ENCODE measurements at places on chromosomes 4 and X.

- no peak for DNase-seq
These were observed 13.8 kb downstream of the GUCY1B1 start for GRCh38 chr4:155772459-155773195.

GRCh38 chr4:117996891-117997290, 37.4 kb upstream of the NDST3 start:
- DNase-seq = no peak

DNA sequence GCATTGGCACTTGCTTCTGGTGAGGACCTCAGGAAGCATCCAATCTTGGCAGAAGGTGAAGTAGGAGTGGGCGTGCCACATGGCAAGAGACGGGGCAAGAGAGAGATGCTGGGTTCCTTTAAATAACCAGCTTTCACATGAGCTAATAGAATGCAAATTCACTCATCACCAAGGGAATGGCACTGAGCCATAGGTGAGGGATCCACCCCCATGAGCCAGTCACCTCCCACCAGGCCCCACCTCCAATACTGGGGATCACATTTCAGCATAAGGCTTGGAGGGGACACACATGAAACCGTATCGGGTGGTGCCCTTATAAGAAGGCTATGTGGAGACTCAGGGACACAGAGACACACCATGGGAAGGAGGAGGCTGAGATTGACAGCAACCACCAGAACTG, 140.0 kb upstream of the MSX1 start:
- no peak for DNase-seq

DNA sequence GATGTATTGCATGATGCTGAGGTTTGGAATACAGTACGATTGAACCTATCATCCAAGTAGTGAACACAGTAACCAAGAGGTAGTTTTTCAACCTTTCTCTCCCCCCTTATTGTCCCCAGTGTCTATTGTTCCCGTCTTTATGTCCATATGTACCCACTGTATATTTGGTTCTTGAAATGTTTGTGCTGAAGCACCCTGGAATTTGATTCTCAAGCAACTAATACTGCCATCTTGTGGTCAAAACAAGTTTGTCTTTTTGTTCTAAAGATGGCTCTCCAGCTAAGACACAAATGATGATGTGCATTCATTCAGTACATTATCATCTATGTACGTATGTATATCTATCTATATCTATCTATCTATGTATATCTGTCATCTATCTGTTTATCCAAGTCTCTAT, 33.5 kb upstream of the DCX start:
- DNase-seq = peak; percentile 77

DNA sequence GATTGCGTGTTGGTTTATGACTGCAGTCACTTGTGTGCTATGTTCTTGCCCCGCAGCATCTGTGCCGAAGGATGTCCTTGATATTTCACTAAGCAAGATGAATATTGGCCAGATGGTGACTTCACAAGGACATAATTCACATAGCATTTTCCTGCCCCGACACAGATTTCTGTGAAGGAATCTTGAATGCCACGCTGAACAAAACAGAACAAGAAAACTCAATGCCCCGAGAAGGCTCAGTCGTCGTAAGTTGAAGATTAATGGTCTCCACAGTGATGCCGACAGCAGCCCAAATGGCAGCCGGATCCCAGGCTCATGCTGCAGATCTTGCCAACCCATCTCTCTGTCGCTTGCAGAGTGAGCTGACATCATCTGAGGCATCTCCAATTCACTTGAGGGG, 145.9 kb downstream of the CPEB2 start:
- DNase-seq = peak; percentile 18

DNA sequence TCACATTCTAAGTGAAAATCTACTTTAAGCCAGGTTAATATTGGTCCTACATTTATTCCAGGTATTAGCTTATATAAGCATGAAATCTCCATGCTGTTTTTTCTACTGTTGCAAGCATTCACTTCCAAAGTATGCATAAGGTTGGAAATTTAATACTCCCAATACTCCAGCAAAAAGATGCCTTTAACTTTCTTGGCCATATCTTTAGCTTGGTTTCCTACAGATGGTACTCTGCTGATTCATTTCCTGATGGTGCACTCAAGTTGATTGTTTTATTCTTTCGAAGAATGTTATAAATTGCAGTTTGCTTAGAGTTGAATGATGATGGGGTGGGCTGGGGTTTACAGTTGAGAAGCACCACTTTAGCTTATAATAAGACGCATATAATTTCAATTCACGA, 330.2 kb downstream of the PTTG2 start:
- no peak for DNase-seq

GRCh38 chr4:138389976-138390685, 148.0 kb upstream of the SLC7A11 start:
- DNase-seq = no peak

DNA sequence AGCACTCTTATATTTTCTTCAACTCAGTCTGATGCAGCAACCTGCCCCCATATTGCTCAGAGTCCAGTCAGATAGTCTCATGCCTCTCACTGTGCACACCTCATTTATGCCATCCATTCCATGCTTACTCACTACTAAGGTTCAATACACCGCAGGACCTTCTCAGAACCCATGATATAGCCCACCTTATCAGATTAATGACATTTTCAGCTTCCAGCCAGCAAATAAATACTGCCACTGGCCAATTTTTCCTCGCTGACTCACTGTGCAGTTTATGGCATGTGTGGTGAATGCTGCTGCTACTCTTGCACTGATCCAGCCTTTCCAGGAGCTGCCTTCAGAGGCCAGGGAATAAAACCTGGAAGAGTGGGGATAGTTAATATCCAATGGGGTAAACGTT, 380.6 kb upstream of the SPOCK3 start:
- DNase-seq = no peak

- no peak for DNase-seq
These were observed 816.1 kb upstream of the TENM3 start for GRCh38 chr4:181427076-181427475.

GRCh38 chr4:167290678-167291077, 56.4 kb upstream of the SPOCK3 start:
- peak; percentile 35 for DNase-seq

DNA sequence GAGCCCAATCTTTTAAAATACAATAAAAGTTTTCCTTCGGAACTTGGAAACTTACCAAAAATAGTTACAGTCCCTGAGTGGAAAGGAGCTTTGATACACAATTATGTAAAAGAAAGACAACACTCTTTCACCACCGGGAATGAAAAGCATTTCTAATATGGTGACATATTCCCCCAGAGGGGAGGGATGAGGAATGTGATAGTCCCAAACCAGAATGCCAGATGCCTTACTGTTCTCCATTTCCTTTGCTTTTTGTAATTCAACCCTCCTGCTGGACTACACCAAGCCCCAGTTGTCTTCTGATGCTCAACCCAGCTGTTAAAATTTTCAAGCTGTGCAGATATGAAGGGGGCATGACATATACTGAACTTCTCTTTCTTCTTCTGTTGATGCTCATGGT, 4.1 kb downstream of the PRIMPOL start:
- DNase-seq = no peak

DNA sequence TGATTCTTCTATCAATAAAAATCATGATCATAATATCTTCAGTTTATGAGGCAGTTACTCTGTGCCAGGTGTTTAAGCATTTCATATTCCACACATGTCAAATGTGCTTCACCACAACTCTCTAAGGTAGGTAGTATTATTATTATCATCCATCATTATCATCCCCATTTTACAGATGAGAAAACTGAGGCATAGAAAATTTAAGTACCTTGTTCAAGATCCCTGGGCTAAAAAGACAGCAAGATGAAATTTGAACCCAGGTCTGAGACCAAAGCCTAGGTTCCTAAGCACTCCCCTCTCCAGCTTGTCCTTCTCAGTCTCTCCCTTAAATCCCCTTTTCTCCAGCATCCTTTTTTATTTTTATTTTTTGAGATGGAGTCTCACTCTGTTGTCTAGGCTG, 33.4 kb downstream of the SEPTIN6 start:
- DNase-seq = no peak

GRCh38 chr4:12211636-12212035, 782.9 kb upstream of the HS3ST1 start:
- DNase-seq = no peak

GRCh38 chr4:92091335-92091734, 212.4 kb upstream of the GRID2 start:
- DNase-seq = no peak

- DNase-seq = no peak
These were observed 98.7 kb downstream of the MAB21L2 start for GRCh38 chr4:150680651-150681050.

DNA sequence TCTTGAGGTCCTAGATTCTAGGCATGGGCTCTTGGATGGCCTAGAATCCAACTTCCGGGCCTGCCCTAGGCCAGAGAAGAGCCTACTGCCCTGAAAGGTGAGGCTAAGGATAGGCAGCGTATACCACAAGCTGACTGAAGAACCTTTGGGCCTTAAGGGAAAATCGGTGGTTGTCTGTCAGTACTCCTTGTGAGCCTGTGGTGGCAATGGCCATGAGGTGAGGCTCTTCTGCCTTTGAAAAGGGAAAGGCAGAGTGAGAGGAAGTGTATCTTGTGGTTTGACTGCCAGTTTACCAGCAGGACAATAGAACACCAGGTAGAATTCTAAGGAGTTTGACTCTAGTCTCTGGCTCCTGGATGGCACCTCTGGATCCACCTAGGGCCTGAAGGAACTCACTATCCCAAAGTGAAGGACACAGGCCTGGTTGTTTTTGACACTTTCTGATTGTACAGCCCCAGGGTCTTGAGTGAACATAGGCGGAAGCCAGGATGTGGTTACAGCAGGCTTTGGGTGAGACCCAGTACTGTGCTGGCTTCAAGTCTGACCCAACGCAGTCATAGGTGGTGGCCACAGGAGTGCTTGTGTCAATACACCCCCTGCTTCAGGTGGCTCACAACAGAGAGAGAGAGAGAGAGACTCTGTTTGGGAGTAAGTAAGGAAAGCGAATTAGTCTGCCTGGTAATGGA, 20.9 kb downstream of the ITIH6 start:
- no peak for DNase-seq

GRCh38 chr4:7062816-7063215, 5.0 kb downstream of the GRPEL1 start:
- DNase-seq = no peak

- no peak for DNase-seq
These were observed 1.8 kb downstream of the FTHL17 start for GRCh38 chrX:31070057-31070468.

- DNase-seq = no peak
These were observed 422.8 kb upstream of the PABPC4L start for GRCh38 chr4:134624365-134624764.

DNA sequence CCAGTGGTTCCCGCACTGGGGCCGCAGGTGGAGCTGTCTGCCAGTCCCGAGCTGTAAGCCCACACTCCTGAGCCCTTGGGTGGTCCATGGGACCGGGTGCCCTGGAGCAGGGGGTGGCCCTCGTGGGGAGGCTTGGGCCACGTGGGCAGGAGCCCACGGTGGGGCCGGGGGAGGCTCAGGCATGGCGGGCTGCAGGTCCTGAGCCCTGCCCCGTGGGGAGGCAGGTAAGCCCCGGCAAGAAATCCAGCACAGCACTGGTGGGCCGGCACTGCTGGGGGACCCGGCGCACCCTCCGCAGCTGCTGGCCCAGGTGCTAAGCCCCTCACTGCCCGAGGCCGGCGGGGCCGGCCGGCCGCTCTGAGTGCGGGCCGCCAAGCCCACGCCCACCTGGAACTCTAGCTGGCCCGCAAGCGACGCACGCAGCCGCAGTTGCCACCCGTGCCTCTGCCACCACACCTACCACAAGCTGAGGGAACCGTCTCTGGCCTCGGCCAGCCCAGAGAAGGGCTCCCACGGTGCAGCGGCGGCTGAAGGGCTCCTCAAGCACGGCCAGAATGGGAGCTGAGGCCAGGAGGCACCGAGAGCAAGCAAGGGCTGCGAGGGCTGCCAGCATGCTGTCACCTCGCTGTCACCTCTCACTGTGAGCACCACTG, 2.0 kb upstream of the METAP1 start:
- no peak for DNase-seq
